ENCODE measurements at places on chromosomes 3 and 15.

DNA sequence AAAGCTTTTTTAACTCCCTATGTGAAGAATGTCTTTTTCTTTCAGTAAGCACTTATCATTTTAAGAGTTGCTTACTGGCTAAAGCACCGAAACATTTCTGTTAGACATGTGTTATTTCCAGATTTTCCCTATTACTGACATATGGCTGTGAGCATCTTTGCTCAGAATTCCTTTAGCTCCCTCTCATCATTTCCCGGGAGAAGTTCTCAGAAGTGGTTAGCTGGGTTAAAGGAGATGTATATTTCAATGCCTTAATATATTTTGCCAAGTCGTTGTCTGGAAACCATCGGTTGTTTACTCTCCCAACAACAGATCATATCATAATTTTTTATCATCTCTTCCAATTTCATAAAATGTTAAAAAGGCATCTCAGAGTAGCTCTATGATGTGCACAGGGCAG, 396.5 kb downstream of the OCA2 start:
- no peak for DNase-seq

DNA sequence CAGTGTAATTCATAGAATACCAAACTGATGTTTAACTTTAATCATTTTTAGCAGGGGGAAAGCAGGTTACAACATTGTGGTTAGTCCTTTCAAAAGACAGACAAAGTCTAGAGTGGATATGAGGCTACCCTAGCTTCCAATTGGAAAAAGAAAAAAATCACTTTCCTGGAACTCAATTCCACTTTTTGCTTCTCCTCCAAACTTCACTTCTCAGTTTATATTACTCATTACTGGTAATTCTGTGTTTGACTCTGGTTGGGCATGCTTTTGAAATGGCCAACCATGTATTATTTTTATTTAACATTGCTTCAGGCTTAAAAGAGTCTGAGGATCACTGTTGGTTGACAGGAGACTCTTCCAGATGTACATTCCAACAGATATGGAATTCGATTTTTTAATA, 84.8 kb downstream of the RAP2B start:
- DNase-seq: no peak

DNA sequence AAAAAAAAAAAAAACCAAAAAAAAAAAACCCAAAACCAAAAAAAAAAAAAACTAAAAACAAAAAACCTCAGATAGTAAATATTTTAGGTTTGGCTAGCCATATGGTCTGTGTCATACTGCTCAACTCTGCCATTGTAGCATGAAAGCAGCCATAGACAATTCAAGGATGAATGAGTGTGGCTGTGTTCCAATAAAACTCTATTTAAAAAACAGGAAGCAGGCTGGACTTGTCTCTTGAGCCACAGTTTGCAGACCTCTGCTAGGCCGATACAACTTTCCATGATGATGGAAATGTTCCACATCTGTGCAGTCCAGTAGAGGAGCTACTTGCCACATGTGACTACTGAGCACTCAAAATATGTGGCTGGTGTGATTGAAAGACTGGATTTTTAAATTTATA, 11.1 kb downstream of the EFCAB12 start:
- DNase-seq: no peak

DNA sequence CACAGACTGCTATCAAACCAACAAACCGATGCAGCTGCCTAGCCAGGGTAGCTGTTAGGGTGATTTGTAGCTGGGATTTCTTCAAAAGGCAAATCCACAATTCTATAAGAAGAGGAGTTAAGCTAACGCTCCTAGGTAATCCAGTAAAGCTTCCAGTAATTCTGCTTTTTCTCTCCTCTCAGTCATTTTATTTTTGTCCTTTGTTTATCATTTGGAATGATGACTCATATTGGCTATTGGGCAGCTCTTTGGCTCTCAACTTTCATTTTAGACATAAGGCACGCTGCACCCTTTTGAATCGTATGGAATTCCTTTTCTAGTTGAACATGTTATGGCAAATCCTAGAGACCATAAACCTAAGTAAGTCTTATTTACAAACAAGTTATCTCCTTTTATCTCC, 53.2 kb upstream of the PPARG start:
- DNase-seq: no peak

DNA sequence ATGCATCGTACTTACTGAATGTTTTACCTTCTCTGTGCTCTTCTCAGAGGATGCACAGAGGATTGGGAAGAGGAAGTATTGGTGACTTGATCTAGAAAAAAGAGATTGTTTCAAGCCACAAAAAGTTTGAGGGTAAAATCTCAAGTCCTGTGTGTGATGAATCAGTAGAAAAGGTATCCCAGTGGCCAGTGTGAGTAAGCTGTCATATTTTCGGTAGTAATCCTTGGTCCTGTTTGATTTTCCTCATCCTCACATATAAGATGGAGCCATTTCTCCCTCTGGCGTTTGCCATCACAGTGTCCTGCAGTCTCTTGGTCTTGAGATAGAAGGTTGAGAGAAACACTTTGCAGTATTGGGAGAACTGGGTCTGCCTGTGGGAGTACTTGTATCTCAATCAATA, 166.8 kb downstream of the LPP start:
- DNase-seq: no peak

GRCh38 chr3:184807549-184807948, 4.4 kb upstream of the VPS8 start:
- DNase-seq: no peak

- no peak for DNase-seq
Observed at GRCh38 chr15:60914360-60914759, 314.7 kb downstream of the RORA start.

GRCh38 chr3:127330385-127330784, 42.5 kb upstream of the PRR20G start:
- no peak for DNase-seq

- DNase-seq: no peak
Observed at GRCh38 chr3:59563966-59564365, 514.1 kb upstream of the CFAP20DC start.

GRCh38 chr15:99168601-99169580, 64.0 kb downstream of the SYNM start:
- no peak for DNase-seq

- no peak for DNase-seq
Observed at GRCh38 chr3:3848923-3849275, 49.7 kb downstream of the LRRN1 start.

GRCh38 chr15:90062462-90062932, 39.8 kb downstream of the IDH2 start:
- DNase-seq: no peak

- no peak for DNase-seq
Observed at GRCh38 chr15:61530769-61531168, 301.7 kb upstream of the RORA start.

- no peak for DNase-seq
Observed at GRCh38 chr3:57068437-57069089, 8.1 kb downstream of the SPATA12 start.

GRCh38 chr15:74863239-74864056, 9.7 kb downstream of the SCAMP2 start:
- DNase-seq: no peak

GRCh38 chr3:117734496-117734895, 1024.9 kb downstream of the TUSC7 start:
- DNase-seq: no peak

DNA sequence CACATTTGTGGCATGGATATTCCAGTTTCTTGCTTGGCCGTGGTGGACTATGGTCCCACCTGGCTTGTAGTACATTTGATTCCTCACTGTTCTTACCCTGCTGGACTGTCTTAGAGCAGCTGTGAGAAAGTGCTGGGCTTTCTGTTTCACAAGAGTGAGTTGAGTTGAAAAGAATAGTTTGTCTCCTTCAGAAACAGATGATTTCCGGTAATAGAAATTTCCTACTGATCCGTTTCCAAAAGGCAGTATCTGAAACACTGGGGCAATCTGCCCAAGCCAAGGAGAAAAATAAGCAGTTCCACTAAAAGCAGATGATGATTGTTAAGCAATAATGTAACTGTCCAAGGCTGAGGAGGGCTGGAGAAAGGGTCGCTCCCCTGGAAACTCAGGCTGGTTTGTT, 96.0 kb downstream of the SUCLG2 start:
- no peak for DNase-seq

GRCh38 chr15:41981371-41982132, 9.2 kb upstream of the EHD4 start:
- DNase-seq: no peak

DNA sequence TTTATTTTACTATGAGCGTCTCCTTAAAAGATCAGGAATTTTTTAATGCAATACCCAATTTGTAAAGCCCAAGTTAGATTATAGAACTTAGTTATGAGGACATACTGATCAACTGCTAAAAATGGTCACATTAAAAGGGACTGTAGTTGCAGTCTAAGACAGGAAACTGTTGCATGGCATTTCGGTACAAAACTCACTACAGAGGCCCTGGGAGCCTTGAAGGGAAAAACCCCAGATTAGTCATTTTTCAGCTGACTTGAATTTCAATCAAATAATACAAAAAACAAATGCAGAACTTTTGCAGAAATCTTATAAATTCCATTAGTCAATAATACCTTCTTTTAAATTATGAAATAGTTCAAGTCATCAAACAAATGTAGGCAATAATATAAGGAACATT, 6.9 kb upstream of the PTX3 start:
- no peak for DNase-seq

DNA sequence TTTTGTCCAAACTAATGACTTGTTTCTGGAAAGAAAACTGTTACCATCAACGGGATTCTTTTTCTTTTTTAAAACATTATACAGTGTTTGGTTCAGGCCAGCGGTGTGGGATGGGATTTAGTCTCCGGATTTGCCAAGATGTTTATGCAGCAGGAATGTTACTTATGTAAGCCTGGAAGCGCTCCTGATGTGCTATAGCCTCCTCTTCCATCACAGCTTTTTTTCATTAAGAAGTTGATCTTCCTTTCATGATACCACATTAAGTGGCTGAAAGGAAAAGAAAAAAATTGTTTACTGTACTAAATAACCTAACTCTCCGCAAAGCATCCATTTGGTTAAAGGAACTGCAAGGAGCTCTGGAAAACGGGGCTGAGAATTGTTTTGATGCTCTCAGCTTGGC, 120.5 kb upstream of the ALDH1A3 start:
- DNase-seq: no peak

DNA sequence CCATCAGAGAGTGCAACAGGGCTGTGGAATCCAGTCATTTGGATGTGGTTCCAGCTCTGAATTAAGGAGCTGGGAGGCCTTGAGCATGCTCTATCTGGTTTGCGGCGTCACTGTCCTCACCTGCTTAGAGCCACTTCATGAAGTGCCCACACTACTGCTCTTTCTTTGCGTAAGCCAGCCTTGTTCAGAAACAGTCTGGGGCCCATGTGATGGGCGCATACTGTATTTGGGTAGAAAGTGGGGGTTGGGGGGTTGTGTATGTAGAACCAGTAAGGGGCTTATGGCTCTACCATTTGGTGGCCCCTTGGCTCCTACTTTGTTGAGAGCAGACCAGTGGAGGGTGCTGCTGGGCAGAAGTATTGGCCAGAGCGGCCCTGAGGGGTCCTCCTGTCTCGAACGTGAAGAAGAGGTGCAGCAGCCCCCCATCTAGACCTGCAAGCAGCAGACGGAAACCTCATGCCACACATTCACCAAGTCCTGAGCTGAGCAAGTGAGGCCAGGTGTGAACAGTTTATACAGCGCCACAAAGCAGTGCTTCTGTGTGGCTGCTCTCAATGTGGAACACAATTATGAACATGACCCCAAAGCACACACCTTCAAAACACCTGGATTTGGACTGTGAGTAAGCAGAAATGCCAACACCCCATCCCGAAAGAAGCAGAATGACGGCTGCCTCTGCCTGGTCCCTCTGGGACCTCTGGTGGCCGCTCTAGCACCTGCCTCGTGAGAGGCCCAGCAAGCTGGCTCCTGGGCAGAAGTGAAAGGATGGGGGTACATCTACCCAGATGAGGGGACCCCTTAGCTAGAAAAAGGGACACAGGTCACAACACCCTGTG, 26.6 kb downstream of the SRPRB start:
- no peak for DNase-seq

- no peak for DNase-seq
Observed at GRCh38 chr15:66966256-66966655, 99.1 kb upstream of the SMAD3 start.

DNA sequence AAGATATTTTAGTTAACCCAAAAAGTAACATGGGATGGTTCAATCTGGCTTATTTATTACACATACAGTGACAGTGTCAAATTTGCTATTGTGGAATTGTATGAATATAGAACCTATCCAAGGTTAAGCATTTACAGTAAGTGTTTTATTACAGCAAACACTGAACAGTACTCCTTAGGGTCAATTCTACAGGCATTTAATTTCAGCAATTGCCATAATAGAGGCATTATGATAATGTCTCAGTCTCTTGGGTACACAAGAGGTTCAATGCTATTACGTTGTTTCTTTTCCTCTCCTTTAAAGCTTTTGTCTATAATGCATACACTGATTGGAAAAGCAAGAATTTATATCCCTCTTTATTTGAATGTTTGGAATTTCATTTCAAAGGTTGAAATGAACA, 275.7 kb upstream of the NAALADL2 start:
- DNase-seq: no peak

GRCh38 chr15:74276560-74276959, 40.4 kb downstream of the CCDC33 start:
- no peak for DNase-seq

DNA sequence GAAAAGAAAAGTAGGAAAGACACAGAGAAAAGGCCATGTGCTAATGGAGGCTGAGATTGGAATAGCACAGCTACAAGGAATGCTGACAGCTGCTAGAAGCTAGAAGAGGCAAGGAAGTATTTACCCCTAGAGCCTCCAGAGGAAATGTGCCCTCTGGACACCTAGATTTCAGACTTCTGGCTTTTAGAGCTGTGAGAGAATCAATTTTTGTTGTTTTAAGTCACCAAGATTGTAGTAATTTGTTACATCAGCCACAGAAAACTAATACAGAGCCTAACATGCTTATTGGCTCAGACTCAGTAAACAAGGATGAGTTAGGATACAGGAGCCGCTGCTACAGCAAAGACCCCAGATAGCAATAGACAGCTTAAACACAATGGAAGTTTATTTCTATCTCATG, 33.1 kb upstream of the GLCE start:
- no peak for DNase-seq

- DNase-seq: no peak
Observed at GRCh38 chr3:43074901-43075689, 30.8 kb downstream of the POMGNT2 start.

- no peak for DNase-seq
Observed at GRCh38 chr3:171748064-171748924, 62.0 kb downstream of the PLD1 start.
